ENCODE measurements at places on chromosomes 3 and 15.

DNA sequence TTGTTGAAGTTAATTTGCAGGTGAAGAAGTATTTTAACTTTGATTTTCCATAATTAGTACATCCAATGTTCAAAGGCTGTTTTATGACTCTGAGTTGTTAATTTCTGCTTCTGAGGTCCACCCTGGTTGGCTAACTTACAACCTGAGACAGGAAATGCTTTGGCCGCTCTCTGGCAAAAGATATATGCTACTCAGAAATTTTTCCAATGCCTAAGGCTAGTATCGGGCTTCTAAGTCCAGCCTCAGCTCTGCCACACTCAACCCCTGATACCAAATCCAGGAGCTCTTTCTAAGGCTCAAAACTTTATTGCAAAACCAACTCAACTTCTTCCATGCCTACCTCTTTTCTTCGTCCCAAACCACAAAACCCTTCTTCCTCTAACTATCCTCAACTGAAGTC is 192.9 kb downstream of the NEK10 start:
- peak; percentile 43 for ATAC-seq

GRCh38 chr3:194109192-194109863 is 26.6 kb upstream of the HES1 start:
- ATAC-seq: peak; percentile 53

- no peak for ATAC-seq
Observed at GRCh38 chr3:156639414-156640023, 34.9 kb upstream of the TIPARP start.

GRCh38 chr15:85689729-85690128 is 105.0 kb downstream of the KLHL25 start:
- ATAC-seq: peak; percentile 76

GRCh38 chr3:37131860-37132144 is 42.6 kb downstream of the LRRFIP2 start:
- no peak for ATAC-seq

GRCh38 chr3:105532251-105532650 is 165.5 kb downstream of the ALCAM start:
- no peak for ATAC-seq

DNA sequence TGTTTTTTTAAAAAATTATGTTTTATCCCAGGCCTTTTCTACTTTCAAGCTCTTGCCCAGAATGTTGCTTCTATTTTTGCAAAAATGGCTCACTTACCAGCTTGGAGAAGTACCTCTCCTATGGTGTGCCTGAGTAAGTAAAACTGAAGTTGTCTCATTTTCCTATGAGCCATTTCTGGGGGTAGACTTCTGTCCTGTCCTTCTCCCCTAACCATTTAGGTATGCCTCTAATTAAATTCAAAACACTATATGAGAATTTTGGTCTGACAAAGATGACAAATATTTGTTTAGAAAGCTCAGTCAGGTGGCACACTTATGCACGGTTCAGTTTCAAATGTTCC is 282.5 kb upstream of the ICE2 start:
- no peak for ATAC-seq

DNA sequence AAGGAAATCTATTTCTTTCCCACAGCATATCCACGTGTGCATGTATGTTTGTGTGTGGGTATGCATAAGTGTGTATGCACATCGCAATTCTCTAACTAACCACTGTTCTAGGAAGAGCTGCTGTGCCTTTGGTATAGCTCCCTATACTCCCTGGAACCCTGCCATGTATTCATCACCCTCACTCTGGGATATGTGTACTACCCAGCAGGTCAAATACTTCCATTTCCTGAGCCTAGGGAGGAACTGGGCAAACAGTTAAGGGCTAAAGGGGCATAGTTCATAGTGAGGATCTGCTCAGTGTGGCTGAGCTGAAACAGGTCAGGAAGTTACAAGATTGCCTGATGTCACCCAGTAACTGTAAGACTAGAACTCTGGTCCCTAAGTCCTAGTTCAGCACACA is 260.4 kb downstream of the RPLP1 start:
- ATAC-seq: no peak

GRCh38 chr3:170010498-170010897 is 27.3 kb upstream of the GPR160 start:
- no peak for ATAC-seq

GRCh38 chr3:47296562-47297302 is 14.0 kb downstream of the KLHL18 start:
- ATAC-seq: no peak

DNA sequence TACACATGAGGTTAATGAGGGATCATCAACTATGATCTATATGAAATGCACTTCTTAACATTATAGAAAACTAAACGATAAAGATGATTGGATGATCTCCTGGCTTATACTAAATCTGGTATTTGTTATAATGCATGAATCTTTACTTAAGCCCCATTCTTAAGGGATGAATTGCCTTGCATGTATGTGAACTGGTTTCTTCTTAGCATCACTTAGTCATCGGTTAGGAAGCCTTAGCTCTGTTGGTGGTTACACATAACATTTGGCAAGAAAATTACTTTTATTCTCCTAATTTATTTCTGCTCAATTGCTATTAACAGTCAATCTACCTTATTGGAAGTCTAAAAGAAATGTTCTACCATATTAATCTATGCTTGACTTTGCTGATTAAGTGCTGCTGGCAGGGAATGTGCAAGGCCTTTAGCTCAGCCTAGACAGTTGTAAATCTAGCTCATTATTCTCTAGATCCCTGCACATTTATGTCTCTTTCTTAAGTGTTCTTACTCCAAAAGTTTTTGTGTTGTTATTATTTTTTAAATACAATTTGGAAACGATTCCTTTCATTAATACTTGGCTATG is 356.0 kb downstream of the ZPLD1 start:
- no peak for ATAC-seq

GRCh38 chr3:170162052-170162451 is 19.5 kb downstream of the PHC3 start:
- ATAC-seq: no peak

DNA sequence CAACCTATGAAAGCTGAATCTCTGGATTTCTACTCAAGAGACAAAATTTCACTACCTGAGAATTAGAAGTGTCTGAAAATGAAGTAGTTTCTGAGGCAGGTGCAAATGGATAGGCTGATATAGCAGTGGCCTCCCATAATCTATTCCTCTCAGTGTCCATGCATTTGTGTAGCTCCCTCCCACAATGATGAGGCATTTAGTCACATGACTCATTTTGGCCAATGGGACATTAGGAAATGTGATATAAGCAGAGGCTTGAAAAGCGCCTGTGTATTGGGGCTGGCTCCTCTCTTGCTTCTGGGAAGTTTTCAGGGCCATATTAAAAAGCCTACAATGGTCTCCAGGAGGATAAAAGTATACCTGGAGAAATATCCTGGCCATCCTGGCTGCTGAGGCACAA is 79.7 kb upstream of the MRPL3 start:
- no peak for ATAC-seq

DNA sequence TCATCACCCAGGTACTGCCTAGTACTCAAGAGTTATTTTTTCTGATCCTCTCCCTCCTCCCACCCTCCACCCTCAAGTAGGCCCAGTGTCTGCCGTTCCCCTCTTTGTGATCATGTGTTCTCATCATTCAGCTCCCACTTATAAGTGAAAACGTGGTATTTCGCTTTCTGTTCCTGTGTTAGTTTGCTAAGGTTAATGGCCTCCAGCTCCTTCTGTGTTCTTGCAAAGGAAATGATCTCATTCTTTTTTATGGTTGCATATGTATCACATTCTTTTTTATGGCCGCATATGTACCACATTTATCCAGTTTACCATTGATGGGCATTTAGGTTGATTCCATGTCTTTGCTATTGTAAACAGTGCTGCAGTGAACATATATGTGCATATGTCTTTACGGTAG is 8.2 kb upstream of the GANC start:
- no peak for ATAC-seq

GRCh38 chr3:114545193-114545592 is 251.4 kb downstream of the TIGIT start:
- ATAC-seq: no peak

- peak; percentile 43 for ATAC-seq
Observed at GRCh38 chr3:186247821-186248814, 113.9 kb downstream of the DGKG start.

- ATAC-seq: no peak
Observed at GRCh38 chr3:8458711-8459110, 42.9 kb upstream of the LMCD1 start.

DNA sequence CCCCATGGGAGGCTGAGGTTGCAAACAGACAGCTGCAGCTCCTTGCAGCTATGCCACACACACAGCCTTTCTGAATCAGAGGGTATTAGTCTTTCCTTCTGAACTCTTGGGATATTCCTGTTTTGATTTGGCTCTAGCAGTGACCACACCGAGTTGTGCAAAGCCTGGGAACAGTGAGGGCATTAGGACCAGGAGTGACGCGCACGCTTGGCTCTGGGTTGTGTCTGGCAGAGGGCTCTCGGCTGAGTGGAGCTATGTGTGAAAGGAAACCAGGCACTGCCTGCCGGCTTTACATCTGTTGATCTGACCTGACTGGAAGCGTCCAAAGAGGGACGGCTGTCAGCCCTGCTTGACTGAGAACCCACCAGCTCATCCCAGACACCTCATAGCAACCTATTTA is at the start of gene GALNT15:
TSS of gene GALNT15 (plus strand) at position 292 of the 400 bp plus-strand sequence. CDS start 472 bp downstream, outside the sequence.
- ATAC-seq: no peak

DNA sequence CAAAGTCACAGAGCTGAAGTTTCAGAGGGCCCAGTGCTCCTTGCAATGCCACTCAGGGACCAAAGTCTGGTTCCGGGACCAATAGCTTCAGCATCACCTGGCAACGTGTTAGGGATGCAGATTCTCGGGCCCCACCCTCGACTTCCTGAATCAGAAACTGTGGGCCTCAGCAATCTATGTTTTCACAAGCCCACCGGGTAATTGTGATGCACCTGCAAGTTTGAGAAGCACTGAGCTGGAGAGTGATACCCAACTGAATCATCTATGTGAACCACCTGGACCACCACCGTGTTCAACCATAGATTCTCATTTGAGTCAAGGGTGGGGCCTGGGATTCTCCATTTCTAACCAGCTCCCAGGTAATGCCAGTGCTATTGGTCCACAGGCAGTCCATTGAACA is 55.7 kb downstream of the CORO2B start:
- no peak for ATAC-seq

GRCh38 chr3:21409401-21409800 is 341.6 kb downstream of the ZNF385D start:
- no peak for ATAC-seq

GRCh38 chr3:187186801-187187421 is 10.4 kb upstream of the RTP1 start:
- no peak for ATAC-seq

- ATAC-seq: no peak
Observed at GRCh38 chr3:192216067-192216466, 511.3 kb downstream of the FGF12 start.

Data from stimulated activated memory B cell treated with anti-CD40 and anti-IgM and Interleukin-4, amounts not matched to agents 10 μg/mL and 1 μg/mL and 100 μg/mL, for 72 hours (primary cell).